ENCODE measurements at places on chromosomes 3 and 15.
A peak's percentile ranks its signal among the peaks of the same experiment; 100 is the strongest.

DNA sequence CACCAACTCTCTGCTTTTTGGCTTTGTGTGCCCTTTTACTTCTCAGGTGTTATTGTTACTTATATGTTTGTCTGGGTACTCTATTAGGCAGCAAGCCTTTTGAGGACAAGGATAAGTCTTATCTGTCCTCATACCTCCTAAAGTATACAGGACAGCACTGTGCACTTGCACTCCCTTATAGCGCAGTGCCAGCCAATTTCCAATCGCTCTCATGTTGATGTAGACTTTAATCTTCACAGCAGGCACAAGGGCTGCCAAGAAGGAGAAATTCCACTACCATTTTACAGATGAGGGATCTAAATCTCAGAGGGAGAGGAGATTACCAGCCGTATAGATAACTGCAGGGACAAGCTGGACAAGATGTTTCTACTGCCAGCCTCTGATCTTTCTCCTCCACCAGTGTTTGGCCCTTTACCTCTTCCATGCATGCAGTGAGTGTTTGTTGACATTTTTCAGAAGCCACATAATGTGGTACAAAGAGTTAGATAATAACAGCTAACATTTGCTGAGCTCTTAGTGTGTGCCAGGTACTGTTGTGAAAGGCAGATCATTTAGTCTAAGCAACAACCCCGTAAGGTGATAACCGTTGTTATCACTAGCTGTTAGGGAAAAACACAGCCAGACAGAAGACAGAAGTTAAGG is 30.1 kb downstream of the SST start:
- DNase-seq: no peak

GRCh38 chr15:25236143-25236860 is 202.5 kb downstream of the UBE3A start:
- no peak for DNase-seq

DNA sequence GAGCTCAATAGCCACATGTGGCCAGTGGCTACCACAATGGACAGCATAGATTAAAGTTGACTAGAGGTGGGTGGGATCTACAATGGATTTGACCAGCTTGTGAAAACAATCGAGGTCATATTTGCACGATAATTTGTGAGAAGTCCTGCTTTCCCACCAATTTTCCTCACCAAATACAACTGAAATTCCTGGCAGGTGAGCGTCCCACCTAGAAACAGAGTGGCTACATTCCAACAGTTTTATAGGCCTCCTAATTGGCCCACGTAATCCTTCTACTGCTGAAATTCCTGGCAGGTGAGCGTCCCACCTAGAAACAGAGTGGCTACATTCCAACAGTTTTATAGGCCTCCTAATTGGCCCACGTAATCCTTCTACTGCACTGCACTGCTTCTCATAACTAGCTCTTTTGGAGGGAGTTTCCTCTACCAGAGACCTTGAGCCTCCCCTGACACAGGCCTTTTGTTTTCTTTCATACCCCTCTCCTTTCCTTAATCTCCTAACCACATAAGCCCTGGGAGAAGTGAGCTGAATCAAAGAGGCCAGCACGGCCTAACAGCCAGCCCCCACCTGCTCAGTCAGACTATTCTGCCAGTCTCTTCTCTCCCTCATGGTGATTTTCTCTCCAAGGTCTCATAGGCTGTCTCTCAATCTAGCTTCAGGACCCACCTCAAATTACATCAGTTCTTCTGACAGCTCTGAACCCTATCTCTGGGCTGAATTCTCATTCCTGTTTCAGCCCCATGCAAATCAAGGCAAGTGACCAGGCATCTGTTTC is 80.2 kb downstream of the BFSP2 start:
- no peak for DNase-seq

DNA sequence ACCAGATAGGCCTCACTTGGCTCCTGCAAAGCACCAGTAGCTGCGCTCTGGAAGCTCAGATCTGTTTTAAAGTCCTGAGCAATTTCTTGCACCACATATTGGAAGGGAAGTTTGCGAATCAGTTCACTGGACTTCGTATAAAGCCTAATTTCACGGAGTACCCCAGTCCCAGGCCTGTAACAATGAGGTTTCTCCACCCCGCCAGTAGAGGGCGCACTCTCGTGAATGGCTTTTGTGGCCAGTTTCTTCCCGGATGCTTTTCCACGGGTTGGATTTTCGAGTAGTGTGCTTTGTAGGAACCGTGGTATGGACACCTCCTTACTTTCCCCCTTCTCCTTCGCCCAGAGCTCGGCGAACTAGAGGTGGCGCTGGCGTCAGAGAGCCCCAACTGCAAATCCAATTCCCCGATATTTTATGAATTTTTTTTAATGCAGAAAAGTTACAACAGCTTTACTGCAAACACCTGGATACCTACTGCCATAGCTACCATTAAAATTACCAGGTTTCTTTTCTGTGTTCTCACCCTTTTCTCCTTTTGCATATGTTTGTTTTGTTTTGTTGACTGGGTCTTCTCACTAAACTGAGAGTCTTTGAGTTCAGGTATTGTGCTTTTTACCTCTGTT is 13.3 kb downstream of the RARB start:
- no peak for DNase-seq

DNA sequence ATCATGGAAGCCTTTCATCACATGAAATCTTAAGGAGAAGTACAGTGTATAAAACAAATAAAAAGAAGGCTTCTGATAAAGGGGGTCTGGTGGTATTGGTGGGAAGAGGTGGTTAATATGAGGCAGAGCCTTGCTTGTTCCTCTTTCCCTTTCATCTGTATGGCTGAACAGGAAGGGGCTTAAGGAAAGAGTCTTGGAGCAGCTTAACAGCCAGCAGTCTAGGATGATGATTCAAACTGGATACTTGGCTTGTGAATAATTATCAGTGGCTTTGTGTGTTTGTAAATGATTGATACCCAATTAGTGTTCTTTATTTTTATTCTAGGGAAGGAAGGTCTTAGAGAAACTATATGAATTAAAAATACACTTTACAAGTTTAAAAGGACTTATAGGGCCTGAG is 29.1 kb upstream of the TCAIM start:
- DNase-seq: no peak

- no peak for DNase-seq
Observed at GRCh38 chr15:28185148-28185895, 86.2 kb upstream of the OCA2 start.

GRCh38 chr3:72312339-72312738 is 527.4 kb upstream of the PROK2 start:
- DNase-seq: no peak

DNA sequence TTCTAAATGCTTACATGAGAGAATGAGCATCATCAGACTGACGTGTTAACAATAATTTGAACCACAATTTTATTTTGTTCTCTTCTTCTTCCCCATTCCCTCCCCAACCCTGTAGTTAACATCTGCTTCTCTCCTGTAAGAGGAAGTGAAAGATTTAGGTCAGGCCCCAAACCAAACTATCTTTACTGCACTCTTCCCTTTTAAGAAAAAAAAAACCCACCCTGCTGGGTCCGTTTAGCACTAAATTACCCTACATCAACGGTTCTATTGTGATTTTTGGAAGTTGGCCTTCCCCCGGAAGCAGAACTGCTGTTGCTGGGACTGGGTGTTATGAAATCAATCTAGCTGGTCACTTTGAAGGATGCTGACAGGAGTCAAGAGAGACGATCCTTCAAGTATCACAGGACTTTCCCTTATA is 49.4 kb downstream of the NFKBIZ start:
- DNase-seq: no peak

- no peak for DNase-seq
Observed at GRCh38 chr3:134898181-134898754, 103.2 kb downstream of the EPHB1 start.

GRCh38 chr3:71052716-71053115 is 530.8 kb downstream of the FOXP1 start:
- DNase-seq: no peak

DNA sequence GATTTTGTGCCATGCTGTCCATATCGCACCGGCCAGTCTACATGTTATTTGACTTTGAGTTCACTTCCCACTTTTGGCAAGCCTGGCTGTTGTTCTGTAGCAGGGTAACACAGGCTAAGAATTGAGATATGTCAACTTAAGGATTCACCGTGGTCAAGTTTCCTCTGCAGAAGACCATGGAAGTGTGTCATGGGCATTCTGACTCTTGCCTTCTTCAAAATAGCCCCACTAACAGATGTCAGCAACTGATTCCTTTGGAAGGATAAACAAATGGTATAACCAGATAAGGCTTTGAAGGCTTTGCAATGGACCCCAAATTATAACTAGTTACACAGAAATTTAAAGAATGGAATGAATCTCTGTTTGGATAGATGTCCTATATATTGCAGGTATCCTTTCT is 20.1 kb upstream of the CD47 start:
- DNase-seq: no peak

GRCh38 chr3:133662278-133662651 is 524 bp upstream of the TOPBP1 start:
- peak; percentile 33 for DNase-seq

- DNase-seq: no peak
Observed at GRCh38 chr3:77648214-77648613, 608.3 kb downstream of the ROBO2 start.

DNA sequence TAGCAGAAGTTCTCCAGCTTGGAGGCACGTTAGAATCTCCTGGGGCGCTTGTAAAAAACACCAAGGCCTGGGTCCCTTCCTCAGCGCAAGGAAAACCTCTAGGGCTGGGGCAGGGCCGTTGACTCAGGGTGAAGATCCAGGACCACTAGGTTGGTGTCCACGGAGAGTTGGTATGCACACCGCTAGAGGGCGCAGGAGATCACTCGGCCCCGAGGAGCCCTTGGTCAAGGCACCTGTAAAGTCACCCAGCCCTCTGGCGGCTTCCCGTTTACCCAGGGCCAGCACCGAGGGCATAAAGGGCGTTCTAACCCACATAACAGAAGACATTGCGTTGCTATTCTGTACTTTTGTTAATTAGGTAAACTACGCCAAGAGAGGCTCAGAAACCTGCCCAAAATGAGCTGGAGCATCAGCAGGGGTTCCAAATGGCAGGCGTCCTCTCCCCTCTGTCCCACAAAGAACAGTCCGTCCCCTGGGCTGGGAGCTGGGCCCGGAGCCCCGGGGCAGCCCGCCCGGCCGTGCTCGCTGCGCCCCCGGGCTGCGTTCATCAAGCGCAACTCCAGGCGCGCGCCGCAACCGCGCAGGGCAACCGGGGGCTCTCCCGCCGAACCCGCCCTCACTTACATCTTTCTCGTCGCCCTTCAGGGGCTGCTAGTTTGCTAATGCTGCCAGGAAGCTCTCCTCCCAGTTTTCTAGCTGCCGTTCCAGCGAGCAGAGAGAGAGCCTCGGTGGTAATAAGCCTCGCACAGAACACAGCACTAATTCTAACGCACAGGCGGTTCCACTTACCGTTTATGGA is 332.1 kb downstream of the ARRDC4 start:
- DNase-seq: peak; percentile 16

GRCh38 chr15:101277943-101278564 is 769 bp upstream of the SELENOS start:
- DNase-seq: no peak

DNA sequence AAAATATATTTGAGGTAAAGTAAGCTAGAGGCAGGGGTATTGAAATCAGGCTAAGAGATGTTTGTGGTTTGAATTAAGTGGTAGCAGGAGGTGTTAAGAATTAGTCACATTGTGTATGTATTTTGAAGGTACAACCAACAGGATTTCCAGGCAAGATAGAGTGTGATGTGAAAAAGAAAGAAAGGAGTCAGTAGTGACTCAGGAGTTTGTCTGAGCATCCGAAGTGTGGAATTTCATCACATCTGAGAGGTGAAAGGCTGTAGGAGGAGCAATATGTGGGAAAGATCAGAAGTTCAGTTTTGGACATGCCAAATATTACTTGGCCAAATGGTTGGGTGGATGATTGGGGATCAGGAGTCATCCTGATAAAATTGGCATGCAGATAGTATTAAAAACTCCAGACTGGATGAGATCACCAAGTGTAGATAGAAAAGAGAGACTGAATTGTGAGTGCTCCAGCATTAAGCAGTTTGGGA is 32.1 kb upstream of the EBLN2 start:
- DNase-seq: no peak

DNA sequence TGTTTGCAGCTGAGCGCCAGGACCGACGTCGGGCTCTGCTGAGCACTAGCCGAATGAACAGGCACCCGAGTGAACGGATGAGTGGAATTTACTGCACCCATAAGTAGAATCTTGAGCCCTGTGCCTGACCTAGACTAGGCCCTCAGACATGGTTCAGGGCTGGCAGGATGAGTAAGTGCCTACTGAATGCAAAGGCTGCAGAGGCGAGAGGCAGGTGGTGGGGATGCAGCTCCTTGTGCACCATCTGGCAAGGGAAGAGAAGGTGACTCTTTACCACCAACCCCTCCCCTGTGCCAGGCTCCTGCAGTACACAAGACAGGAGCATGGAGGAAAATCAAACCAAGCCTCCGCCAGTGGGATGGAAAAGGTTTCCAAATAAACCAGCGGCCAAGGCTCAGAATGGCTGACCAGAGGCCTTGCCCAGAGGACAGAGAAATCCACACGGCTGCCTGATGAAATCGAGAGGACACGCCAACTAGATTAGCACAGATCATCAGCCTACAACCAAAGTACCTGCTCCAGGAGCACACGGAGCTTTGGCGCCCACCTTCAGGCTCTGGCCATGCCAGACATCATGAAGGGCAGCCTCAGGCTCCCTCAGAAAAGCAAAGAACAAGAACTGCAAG is 141.7 kb upstream of the IQSEC1 start:
- no peak for DNase-seq

- DNase-seq: no peak
Observed at GRCh38 chr3:9250236-9250635, 790 bp upstream of the SRGAP3 start.

DNA sequence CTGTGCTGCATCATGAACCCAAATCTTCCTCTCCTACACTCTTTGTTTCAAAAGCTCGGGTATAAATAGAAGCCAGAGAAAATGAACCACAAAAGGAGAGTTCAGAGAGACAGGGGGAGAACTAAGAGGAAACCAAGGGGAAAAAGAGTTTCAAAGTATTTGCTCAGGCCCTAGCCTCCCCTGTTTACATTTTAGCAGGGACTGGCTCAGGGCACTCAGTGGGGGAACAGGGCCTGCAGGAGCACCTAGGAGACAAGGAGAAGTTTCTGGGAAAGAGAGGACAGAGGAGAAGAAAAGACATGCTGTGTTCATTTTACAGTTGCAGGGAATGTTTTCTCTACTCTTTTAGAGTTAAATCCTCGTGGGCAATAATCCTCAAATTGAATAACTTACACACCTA is 8.5 kb upstream of the IL17RD start:
- DNase-seq: no peak

GRCh38 chr3:85007195-85008094 is 48.7 kb downstream of the CADM2 start:
- DNase-seq: no peak

DNA sequence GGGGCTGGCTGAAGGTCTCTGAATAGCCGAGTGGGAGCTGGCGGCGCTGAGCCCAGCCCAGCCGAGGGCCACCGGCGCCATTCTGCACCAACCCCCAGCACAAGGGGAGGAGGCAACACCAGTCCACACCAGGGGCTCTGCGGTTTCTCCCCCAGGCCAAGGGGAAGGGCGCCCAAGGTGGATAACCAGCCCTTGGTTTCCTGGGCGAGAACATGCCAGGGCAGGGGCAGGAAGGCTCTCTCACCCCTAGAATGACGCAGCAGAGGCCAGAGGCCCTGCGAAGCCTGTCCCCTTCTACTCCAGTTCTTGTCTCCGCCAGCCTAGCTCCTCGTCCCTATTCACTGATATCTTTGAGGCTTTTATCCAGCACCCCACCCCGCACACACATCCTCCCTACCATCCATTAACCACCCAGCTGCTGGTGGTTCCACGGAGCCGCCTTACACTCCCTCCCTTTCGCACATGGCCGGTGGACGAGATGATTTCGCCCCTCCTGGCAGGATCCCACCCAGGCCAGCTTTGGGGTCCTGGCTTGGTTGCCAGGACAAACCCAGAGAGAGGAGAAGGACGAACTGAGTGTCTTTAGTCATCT is 1.3 kb downstream of the RBPMS2 start:
- no peak for DNase-seq
